ENCODE measurements at places on chromosomes 7 and 10. TPM values are rescaled to one million over a fixed set of nuclear protein-coding genes. Genes with fewer than 3 reads are reported as not detected.

Gene OR13A1
- 0.15 TPM for total RNA-seq

GRCh38 chr7:17696422-17696821 lies 243.9 kb downstream of the SNX13 start:
- no peak for DNase-seq

Gene ZP3
- total RNA-seq = 3.3 TPM

DNA sequence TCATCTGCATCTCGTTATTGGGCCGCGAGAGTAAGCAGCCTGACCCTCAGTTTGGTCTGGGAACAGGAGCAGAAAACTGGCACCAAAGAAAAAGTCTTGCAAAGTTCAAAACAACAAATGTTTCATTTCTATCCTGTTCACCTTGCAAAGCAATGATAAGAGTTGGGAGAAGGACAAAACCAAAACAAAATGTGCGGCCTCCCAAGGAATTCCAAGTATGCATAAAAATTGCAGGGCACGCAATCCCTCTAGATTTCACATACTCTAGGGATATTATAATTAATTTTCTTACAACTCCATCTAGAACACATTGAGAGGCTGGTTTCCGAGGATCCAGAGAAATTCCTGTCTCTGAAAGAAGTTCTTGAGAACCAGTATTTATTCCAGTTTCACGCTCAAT lies 20.1 kb downstream of the CHUK start:
- DNase-seq = no peak

Gene SEMA3A
- 33.3 TPM for total RNA-seq

Gene DNAJC30
- 6.8 TPM for total RNA-seq

GRCh38 chr7:34430456-34430855 lies 227.6 kb upstream of the NPSR1 start:
- peak; percentile 27 for DNase-seq

DNA sequence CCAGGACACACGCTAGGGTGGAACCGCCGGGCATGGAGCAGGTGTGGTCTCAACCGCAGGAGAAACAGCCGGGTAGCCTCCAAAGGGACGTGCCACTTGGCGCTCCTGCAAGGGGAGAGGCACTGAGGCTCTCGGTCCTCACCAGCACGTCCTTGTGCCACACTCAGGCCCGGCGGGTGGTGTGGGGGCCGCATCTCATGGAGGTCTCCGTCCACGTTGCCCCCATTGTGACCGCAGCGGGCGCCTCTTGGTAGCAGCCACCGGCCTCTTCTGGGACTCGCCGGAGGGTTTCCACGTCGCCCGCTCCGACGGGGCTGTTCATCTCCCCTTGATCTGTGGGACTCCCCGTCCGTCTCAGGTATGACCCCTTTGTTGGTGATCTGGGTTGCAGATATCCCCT lies 49.2 kb upstream of the ELFN1 start:
- no peak for DNase-seq

GRCh38 chr7:23680414-23681405 lies 711 bp downstream of the FAM221A start:
- DNase-seq = peak; percentile 86

- DNase-seq = no peak
Measured at GRCh38 chr10:117965984-117966383, 80.8 kb downstream of the RAB11FIP2 start.

GRCh38 chr10:71489077-71489476 lies 92.4 kb downstream of the CDH23 start:
- DNase-seq = no peak
